ENCODE measurements at places on chromosomes 11 and 22.

DNA sequence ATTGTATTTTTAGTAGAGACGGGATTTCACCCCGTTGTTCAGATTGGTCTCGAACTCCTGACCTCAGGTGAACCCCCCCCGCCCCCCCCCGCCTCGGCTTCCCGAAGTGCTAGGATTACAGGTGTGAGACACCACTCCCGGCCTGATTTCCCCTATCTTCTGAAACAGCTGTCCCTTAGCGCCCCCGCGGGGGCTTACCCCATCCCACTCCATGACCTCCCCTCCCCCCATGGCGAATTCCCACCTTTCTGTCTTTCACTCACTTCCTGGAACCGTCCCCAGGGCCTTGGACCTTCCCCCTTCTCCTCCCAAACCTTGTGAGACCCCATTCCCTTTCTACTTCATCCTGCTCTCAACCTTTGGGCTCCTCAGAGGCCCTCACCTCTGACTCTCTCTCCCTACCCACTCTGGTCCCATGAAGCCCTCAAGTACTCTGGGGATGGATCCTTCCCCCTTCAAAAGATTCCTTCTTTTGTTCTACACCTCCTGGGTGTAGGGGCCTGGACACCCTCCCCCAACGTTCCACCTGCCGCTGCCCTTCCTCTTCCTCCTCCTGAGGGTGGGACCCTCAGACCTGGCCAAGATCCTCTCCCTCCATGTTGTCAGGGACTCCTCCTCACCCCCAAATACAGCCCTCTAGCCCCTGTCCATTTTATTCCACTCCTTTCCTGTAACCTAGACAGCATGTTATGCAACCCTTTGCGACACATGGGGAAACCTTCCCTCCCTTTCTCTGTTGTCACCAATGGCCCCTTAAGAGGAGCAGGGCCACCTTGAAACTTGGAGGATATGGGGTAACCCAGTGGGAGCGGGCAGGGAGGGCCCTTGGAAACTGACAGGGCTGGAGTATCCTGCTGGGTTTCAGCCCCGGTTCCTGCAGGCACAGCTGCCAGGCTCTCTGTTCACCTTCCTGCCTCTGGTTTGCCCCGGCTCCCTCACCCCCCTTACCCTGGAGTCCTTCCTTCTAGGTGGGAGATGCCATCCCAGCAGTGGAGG, 1.1 kb downstream of the PRDX5 start:
- DNase-seq: peak; percentile 42

- no peak for DNase-seq
These were observed 74.7 kb upstream of the SHISAL1 start for GRCh38 chr22:44387486-44387885.

DNA sequence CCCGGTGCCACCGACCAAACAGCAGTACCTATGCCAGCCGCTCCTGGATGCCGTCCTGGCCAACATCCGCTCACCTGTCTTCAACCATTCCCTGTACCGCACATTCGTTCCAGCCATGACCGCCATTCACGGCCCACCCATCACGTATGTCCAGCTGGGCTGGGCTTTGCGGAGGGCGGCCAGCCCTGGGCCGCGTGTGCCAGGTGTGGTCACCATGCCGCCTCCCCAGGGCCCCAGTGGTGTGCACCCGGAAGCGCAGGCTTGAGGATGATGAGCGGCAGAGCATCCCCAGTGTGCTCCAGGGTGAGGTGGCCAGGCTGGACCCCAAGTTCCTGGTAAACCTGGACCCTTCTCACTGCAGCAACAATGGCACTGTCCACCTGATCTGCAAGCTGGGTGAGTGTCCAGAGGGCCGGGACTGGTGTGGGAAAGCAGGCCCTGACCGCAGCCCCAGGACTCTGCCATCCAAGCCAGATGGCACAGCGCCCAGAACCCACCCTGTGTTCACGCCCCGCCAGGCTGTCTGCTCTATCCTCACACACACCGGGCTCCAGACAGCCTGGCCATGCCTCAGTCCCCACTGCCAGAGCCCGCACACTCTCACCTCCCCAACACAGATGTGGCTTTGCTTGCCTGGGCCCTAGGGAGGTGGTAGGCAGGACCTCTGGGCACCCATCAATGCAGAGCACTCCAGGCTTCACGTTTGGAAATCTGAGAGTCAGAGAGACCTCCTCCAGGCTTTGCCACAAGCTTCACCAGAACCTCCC, 77.6 kb downstream of the MED15 start:
- no peak for DNase-seq

GRCh38 chr11:128201801-128202200, 385.6 kb downstream of the ETS1 start:
- no peak for DNase-seq

- DNase-seq: no peak
These were observed 220.7 kb upstream of the UBASH3B start for GRCh38 chr11:122434786-122435185.

DNA sequence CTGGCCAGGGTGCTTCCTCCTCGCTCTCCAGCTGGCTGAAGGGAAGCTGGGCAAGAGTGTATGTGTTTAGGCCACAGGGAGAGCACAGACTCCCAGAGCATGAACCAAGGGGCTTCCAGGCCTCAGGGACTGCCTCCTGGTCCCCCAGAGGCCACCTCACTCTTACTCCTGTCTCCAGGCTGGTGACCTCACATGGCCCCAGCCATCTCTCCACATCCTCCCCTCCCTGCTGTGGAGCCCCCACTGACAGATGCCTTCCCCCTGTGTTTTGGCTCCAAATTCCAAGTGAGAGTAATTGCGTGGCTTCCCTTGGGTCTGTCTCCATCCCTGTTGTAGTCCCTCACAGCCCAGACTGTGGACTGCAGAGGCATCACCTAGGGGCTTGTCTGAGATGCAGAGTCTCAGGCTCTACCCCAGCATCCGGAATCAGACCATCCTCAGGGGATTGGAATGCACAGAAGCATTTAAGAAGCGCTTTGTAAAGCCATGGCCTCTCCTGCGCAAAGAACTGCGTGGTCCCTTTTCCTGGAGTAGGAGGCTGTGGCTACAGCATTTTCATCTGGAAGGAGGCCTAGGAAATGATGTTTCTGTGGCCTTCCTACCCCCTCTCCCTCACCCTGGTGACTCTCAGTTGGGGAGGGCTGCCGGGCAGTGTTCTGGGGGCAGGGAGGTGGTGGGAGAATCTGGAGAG, 91.1 kb downstream of the ATXN10 start:
- DNase-seq: no peak

- peak; percentile 82 for DNase-seq
These were observed 84.1 kb downstream of the LARGE2 start for GRCh38 chr11:46006418-46007070.

DNA sequence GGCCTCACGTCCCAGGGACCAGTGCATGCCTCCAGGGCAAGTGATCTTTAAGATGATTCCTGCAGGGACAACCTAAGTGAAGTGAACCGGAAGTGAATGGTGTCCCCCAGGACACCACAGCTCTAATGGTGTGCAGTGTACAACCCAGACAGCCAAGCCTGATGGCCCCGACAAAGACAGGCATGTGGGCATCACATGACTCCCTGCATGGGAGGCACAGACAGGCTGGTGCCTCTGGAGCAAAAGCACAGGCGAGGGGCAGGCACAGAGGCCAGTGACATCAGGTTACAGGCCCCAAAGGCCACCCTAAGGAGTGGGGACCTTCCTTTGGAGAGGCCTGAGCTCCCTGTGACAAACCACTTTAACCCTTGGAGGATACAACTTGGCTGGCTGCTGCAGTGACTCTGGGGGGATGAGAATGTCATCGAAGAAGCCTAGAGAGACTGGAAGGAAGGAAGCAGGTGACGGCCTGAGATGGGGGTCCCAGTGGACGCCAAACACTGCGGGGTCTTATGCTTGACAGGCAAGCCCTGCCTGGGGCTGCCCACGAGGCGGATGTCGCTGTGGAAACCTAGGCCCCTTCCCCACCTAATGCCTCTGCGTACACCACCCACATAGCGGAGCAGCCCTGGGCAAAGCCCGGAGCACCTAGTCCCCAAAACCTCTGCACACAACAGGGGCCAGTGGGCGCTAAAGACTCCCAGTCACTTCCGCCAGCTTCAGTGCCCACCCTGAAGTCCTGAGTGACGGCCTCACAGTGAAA, 12.4 kb downstream of the POLR3H start:
- DNase-seq: no peak

- no peak for DNase-seq
These were observed 1265.8 kb upstream of the CNTN5 start for GRCh38 chr11:97754976-97755375.

Data from GM23248 (cell line).